ENCODE measurements at places on chromosomes 3 and 15. TPM values are rescaled to one million over a fixed set of nuclear protein-coding genes. Genes with fewer than 3 reads are reported as not detected.

- no peaks in the 10 kb centered on the region for H3K36me3 ChIP-seq
- H3K27ac ChIP-seq: no peak overlapping the region
- no peaks in the 10 kb centered on the region for H3K27me3 ChIP-seq
- no peak overlapping the region for H3K4me3 ChIP-seq
- no peaks in the 10 kb centered on the region for H3K4me1 ChIP-seq
These were observed 64.6 kb downstream of the CPN2 start for GRCh38 chr3:194286375-194287146.

GRCh38 chr3:132435224-132435910 lies 18.1 kb downstream of the DNAJC13 start:
- no peaks in the 10 kb centered on the region for H3K27me3 ChIP-seq
- H3K27ac ChIP-seq: peak overlapping the region; percentile 78
- H3K36me3 ChIP-seq: peaks cover 5% of the 10 kb centered on the region
- DNase-seq: no peak
- H3K4me3 ChIP-seq: peak overlapping the region; percentile 43

DNA sequence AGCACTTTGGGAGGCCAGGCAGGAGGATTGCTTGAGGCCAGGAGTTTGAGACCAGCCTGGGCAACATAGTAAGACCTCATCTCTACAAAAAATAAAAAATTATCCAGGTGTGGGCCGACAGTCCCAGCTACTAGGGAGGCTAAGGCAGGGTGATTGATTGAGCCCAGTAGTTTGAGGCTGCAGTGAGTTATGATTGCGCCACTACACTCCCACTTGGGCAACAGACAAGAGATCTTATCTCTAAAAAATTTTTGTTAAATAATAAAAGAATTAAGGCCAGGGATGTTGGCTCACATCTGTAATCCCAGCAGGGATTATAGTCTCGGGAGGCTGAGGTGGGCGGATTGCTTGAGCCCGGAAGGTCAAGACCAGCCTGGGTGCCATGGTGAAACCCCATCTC lies 25.8 kb upstream of the NFKBIZ start:
- no peak for DNase-seq
- peaks cover 62% of the 10 kb centered on the region for H3K4me1 ChIP-seq
- no peak overlapping the region for H3K4me3 ChIP-seq
- peaks cover 7% of the 10 kb centered on the region for H3K36me3 ChIP-seq
- no peak overlapping the region for H3K27ac ChIP-seq

DNA sequence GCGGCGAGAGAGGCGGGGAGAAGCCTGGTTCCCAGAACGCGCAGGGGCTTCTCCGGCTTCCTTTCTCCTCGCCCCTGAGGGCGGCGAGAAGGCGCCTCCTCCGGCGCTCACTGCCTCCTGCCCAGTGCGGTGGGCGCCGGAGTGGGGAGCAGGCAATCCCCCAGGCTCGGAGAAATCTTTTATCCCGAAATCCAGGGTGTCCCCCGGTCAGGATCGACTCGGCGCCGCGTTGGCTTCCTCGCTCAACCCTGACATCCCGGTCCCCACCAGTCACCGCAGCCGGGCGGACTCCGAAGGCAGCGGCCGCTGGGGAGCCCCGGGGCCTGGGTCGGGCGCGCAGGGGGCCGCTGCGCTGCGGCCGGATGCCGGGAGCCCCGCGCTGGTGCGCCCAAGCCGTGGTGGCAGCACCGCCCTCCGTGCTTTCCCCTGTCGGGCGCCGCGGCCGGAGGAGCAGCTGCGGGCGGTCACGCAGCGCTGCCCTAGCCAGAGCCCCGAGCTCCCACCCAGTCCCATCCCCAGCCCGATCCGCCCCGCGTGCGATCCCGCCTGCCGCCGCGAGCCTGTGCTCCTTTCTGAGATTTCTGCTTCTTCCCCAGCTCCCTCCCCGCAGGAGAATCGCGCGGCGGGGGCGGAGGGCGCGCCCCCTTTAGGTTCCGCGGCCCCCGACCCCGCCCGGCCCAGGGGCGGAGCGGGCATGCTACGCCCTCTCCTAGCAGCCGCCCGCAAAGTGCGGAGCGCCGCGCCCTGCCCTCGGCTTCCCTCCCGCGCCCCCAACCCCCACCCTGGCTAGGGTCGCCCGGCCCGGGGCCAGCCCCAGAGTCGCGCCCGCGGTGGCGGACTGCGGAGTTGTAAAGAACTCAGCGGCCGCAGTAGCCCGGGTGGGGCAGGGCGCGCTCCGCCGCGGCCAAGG lies 683 bp upstream of the CACNA2D3 start:
- H3K27ac ChIP-seq: no peak overlapping the region
- peaks cover 49% of the 10 kb centered on the region for H3K27me3 ChIP-seq
- no peak for DNase-seq

DNA sequence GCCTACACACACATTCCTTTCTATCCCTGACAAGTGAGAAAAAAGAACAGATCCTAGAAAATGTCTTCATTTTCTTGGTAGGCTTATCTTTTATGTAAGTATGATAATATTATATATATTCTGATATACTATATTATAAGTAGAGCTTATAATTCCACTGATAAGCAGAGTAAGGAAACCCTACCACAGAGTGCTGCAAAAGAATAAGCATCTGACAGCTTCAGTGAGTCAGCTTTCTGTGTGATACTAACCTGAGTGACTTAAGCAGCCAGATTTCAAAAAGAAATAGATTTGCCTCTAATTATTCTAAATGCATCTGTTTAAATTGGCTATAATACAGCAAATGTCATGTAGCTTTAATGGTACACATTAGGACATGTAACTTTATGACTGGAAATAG lies 656.0 kb downstream of the MCTP2 start:
- DNase-seq: no peak
- H3K27me3 ChIP-seq: no peaks in the 10 kb centered on the region
- no peaks in the 10 kb centered on the region for H3K4me1 ChIP-seq
- H3K36me3 ChIP-seq: no peaks in the 10 kb centered on the region
- no peak overlapping the region for H3K27ac ChIP-seq
- no peak overlapping the region for H3K4me3 ChIP-seq

GRCh38 chr3:113287803-113288648 lies 76.7 kb downstream of the BOC start:
- H3K27me3 ChIP-seq: no peaks in the 10 kb centered on the region
- peaks cover 9% of the 10 kb centered on the region for H3K4me1 ChIP-seq

- H3K36me3 ChIP-seq: peaks cover 8% of the 10 kb centered on the region
- H3K4me1 ChIP-seq: peaks cover 5% of the 10 kb centered on the region
- no peaks in the 10 kb centered on the region for H3K27me3 ChIP-seq
- DNase-seq: no peak
- H3K27ac ChIP-seq: no peak overlapping the region
- no peak overlapping the region for H3K4me3 ChIP-seq
These were observed 530.7 kb upstream of the CFAP20DC start for GRCh38 chr3:59580499-59580898.

GRCh38 chr3:149936812-149937230 lies 33.9 kb downstream of the PFN2 start:
- no peaks in the 10 kb centered on the region for H3K27me3 ChIP-seq
- H3K27ac ChIP-seq: no peak overlapping the region
- peak; percentile 23 for DNase-seq
- no peak overlapping the region for H3K4me3 ChIP-seq
- H3K36me3 ChIP-seq: peaks cover 11% of the 10 kb centered on the region
- peaks cover 19% of the 10 kb centered on the region for H3K4me1 ChIP-seq

GRCh38 chr3:180409883-180410282 lies 192.1 kb upstream of the TTC14 start:
- H3K36me3 ChIP-seq: no peaks in the 10 kb centered on the region
- H3K27me3 ChIP-seq: no peaks in the 10 kb centered on the region
- no peak overlapping the region for H3K4me3 ChIP-seq
- H3K27ac ChIP-seq: no peak overlapping the region
- no peaks in the 10 kb centered on the region for H3K4me1 ChIP-seq
- DNase-seq: no peak

- H3K27me3 ChIP-seq: peaks cover 7% of the 10 kb centered on the region
- H3K27ac ChIP-seq: no peak overlapping the region
- peak; percentile 7 for DNase-seq
- H3K4me1 ChIP-seq: peaks cover 50% of the 10 kb centered on the region
These were observed 433.8 kb upstream of the SUCLG2 start for GRCh38 chr3:68088216-68088615.

DNA sequence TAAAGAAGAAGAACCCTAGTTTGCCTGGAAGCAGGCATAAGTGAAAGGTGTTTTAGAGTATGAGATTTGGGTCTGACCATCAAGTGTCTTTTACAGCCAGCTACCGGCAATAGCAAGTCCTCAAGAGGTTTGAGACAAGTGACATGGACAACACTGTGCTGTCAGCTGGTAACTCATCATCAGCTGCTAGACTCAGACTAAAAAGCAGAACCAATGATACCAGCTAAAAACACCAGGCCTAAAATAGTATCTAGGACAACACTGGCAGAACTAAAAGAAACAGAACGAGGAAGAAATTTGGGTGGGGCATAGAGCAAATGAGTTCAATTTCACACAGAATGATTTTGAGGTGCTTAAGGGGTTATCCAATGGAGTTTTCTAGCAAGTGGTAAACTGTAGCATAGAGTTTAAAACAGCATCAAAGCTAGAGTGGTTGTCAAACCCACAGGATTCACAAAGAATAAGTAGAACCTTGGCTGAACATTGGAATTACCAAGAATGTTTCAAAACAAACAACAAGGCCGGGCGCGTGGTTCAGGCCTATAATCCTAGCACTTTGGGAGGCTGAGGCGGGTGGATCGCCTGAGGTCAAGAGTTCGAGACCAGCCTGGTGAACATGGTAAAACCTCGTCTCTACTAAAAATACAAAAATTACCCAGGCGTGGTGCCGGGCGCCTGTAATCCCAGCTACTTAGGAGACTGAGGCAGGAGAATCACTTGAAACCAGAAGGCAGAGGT lies 3.9 kb downstream of the CIAO2A start:
- no peaks in the 10 kb centered on the region for H3K27me3 ChIP-seq
- no peak overlapping the region for H3K4me3 ChIP-seq
- peaks cover 12% of the 10 kb centered on the region for H3K36me3 ChIP-seq
- no peak for DNase-seq

DNA sequence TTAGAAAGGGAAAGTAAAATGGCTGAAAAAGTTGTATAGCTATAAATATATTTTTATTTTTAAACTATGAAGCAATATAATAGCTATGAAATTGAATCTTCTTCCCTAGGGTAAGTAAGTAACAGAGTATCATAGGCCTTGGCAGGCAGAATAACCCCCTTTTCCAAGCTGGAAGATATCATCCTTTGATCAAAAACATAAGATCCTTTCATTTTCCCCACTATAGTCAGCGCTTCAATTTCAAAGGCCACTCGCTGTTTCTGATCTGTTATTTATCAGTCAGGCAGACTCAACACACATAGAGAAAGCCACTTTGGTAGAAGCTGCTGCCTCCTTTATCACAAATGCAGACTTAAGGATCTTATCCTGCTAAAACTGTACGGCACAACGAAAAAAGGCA lies 74.0 kb upstream of the UBE2E2 start:
- no peaks in the 10 kb centered on the region for H3K4me1 ChIP-seq
- H3K36me3 ChIP-seq: no peaks in the 10 kb centered on the region
- H3K27me3 ChIP-seq: no peaks in the 10 kb centered on the region
- no peak for DNase-seq
- H3K27ac ChIP-seq: no peak overlapping the region

- no peak overlapping the region for H3K27ac ChIP-seq
- no peaks in the 10 kb centered on the region for H3K36me3 ChIP-seq
These were observed 102.7 kb upstream of the AADACL2 start for GRCh38 chr3:151630938-151631441.

DNA sequence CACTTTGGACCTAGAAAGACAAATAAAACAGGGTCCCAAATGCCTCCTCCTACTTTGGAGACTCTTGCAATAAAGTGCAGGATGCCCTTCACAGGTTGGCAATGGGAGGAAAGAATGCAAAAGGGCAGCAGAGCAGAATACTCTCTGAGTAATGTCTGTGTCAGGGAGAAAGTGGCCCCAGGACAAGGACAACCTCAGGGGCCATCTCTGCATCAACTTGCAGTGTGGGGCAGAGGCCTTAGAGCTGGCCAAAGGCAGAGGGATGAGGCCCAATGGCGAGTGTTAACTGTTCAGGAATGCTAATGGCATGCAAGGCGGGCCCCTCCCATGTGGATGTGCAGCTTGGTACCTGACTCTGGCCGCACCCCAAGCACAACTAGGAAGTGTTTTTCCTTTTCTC lies 8.4 kb downstream of the UPK1B start:
- H3K4me3 ChIP-seq: no peak overlapping the region
- no peak overlapping the region for H3K27ac ChIP-seq
- H3K4me1 ChIP-seq: peaks cover 15% of the 10 kb centered on the region
- DNase-seq: no peak
- H3K27me3 ChIP-seq: no peaks in the 10 kb centered on the region

- H3K4me3 ChIP-seq: no peak overlapping the region
- H3K36me3 ChIP-seq: no peaks in the 10 kb centered on the region
- H3K27ac ChIP-seq: no peak overlapping the region
- H3K4me1 ChIP-seq: no peaks in the 10 kb centered on the region
- DNase-seq: no peak
These were observed 92.2 kb upstream of the RAP2B start for GRCh38 chr3:153069598-153070510.

GRCh38 chr15:101254157-101255050 lies 2.6 kb upstream of the CHSY1 start:
- no peak overlapping the region for H3K27ac ChIP-seq
- H3K4me3 ChIP-seq: no peak overlapping the region
- peaks cover 39% of the 10 kb centered on the region for H3K4me1 ChIP-seq
- no peak for DNase-seq
- peaks cover 10% of the 10 kb centered on the region for H3K27me3 ChIP-seq

DNA sequence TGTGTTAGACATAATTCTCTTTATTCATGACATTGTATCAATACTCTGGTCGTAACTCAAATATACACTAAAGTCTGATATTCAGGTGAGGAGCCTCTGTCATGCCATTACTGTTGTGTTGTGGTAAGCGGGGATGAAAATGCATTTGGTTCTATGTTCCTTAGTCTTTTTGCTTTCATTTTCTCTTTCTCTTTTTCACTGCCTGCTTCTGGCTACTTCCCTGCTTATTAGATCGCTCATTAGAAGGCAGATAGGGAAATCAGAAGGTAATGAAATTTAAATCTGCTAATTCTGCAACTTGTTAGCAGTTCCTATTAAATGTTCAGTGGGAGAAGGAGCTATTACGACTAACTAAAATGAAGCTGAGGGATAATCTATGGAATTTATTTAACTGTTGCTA lies 345.0 kb downstream of the GRM7 start:
- H3K4me1 ChIP-seq: peaks cover 12% of the 10 kb centered on the region
- no peak for DNase-seq
- no peak overlapping the region for H3K27ac ChIP-seq
- no peaks in the 10 kb centered on the region for H3K36me3 ChIP-seq
- no peaks in the 10 kb centered on the region for H3K27me3 ChIP-seq

HRG gene
- not detected for total RNA-seq

NPHP3 gene
- total RNA-seq: 24.1 TPM

EFCAB12 gene
- 1.4 TPM for total RNA-seq

PPP1R14D gene
- total RNA-seq: not detected

GOLGA8G gene
- total RNA-seq: not detected

ITIH4 gene
- total RNA-seq: 21.8 TPM

RARRES1 gene
- total RNA-seq: 0.41 TPM

Measured in activated T-cell treated with anti-CD3 and anti-CD28 coated beads, Interleukin-2, amount 50 U/mL, for 72 hours (primary cell).